Fibroblast of skin of right biceps (primary cell): ENCODE measurements at places on chromosomes 4 and X.

DNA sequence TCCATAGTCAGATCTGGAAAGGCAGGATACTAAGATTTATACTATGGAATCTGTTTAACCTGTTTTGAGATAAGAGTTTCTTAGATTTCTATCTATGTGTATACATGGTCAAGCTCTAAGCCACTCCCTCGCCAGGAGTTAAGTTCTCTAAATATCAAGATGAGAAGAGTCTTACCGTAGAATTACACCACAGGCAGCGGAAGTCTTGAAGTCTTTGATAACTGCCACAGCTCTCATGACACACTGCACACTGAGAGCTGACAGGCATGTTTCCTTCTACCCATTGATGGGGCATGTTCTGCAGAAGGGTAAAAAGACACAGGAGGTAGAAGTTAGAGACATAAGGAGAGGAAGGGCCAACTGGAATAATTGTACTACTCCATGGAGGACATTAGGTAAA is 67.7 kb downstream of the DGKK start:
- DNase-seq: no peak

- no peak for DNase-seq
These were observed 215.9 kb downstream of the GUCY2F start for GRCh38 chrX:109266034-109266433.

DNA sequence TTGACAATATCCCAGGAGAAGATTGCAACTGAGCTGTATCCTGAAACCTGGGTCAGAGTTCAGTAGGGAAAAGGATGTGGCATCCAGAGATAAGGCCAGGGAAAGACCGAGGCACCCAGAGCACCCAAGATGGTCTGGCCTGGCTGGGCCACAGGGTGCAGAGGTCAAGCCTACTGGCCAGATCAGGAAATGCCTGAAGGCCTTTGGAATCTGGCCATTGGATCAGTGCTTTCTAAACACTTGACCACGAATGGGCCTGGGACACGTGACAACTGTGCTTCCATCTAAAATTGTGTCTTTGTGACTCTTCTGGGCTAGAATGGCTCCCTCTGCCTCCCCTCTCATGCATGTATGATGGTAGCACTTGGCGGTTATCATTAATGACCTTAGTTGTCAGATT is 316.9 kb downstream of the EVC2 start:
- no peak for DNase-seq

GRCh38 chrX:84729809-84730208 is 227.6 kb upstream of the HDX start:
- DNase-seq: peak; percentile 18

- no peak for DNase-seq
These were observed 965.9 kb upstream of the DIAPH2 start for GRCh38 chrX:95718746-95719145.

DNA sequence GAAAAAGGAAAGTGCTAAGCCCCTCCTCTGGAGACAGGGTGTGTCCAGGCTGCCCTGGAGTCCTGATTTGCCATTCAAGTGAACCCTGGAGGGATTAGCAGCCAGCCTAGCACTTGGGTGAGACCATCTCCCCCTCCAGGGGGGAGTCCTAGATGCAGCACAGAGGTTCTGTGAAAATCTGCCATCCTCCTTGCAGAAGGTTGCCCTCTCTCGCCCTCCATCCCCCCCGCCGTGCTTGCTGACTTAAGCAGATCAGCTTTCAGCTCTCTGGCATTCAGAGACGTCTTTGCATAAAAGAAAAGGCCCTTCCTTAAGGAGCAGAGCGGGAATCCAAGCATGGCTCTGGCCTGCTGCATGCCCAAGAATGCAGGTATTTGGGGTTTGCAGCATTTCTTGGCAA is 102.1 kb upstream of the SCML1 start:
- DNase-seq: no peak

- DNase-seq: no peak
These were observed 183.0 kb downstream of the PACRGL start for GRCh38 chr4:20883231-20883630.

DNA sequence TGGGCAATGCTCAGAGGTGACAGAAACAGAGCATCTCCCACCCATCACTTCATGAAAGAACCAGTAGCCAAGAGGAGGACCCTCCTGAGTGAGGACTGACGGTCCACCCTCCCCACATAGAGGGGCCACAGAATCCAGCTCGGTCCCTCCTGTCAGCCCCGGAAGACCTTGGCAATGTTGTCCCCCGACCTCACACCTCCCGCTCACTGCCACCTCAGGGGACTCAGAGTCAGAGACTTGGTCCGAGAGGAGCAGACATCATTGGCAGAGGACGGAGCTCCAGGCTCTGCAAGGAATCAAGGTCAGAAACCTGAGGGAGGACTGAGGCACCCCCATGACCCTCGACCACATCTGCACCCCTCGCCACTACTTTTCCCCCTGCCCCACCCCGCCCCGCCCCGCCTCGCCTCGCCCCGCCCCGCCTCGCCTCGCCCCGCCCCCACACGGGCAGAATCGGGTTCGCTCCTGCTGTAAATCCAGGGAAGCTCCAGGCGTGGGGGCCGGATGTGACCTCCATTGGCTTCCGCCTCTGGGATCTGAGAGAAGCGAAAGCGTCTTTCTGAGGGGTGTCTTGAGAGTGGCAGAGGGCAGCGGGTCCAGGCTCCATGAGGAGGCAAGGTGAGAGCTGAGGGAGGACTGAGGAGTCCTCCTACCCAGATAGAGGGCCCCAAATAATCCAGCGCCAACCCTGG is at the start of gene MAGEA11:
Gene MAGEA11, plus strand, starts transcription at position 516 of the 692 bp plus-strand sequence. CDS start 1,100 bp downstream, outside the sequence.
- DNase-seq: no peak

GRCh38 chrX:335758-336155 is 17.2 kb upstream of the GTPBP6 start:
- DNase-seq: no peak

GRCh38 chrX:9701790-9702189 is 63.9 kb downstream of the GPR143 start:
- DNase-seq: no peak

DNA sequence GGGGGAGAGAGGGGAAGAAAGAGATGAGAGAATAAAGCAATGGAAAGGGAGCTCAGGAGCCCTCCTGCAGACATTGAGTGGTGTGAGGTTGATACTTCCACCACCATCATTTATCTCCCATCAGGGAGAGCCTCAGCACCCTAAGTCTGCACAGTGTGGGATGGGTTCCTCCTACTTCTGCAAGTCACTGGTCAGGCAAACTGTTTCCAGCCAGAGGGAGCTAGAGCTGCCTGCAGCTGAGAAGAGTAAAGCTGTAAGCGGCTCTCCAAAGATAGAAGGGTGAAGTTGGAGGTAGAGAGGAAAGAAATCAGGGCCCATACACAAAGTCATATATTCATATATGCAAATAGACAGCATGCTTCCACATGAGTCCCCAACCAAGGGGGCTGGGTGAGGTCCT is 21.9 kb upstream of the ZNF81 start:
- DNase-seq: no peak
